Brain (organoid and tissue), 16 donors: ENCODE measurements at places on chromosomes 5 and 9.

DNA sequence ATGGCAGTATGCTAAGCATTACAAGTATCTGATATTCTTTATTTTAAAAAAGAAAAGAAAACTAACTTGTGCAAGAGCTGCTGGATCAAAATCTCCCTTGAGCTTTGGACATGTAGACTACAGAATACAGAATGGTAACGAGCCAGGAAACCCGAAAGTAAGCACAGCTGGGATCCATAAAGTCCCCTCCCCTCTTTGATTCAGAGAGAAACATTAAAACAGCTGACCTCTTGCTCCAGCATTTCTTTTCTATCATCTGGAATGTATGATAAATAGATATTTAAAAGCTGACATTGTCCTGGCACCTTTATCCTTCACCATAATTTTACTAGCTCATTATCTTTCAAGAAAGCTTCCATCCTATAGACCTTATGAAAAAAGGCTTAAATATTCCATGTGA is 28.2 kb upstream of the LPAR1 start:
- DNase-seq: no peak

DNA sequence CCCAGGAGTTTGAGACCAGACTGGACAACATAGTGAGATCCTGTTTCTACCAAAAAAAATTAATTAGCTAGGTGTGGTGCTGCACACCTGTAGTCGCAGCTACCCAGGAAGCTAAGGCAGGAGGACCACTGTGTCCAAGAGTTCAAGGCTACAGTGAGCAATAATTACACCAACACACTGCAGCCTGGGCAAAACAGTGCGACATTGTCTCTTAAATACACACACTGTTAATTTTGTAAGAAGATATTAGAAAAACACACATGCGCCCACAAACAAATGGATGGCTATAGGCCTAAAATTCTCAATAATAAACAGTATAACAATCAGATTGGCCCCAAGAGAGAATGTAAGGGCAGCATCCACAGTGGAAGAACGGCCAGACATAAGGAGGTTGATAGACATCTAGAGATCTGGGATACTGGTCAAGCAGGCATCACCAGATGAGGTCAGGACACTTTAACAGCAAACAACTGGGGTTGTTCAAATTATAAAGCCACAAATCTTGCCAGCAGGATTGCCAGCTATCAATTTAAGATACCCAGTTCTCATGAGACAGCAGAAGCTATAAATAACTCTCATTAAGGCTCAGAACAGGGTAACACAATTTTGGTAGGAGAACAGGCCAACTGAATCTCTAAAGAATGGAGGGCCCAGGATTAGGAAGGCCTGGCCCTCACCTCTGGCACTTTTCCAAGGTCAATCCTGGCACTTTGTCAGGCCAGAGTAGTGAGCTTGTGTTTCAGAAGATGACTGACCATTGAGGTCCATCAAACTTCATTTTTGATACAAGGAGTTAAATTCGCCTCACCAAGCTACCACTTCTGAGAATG is 29.5 kb downstream of the GOLPH3 start:
- no peak for DNase-seq

DNA sequence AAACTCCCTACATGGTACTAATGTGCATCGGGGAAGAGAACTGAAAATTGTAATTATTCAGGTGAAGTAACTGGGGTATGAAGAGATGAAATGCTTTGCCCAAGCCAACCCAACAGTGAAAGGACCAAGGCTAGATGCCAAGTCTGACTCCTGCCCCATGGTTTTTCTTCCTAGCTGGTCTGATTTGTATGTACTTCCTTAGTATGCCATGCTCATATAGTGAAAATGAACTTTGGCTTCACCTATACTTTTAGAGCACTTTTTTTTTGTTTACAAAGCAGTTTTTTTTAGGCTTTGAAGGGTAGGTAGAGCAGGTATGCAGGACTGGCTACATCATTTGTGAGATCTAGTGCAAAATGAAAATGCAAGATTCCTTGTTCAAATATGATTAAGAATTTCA is 359.4 kb upstream of the RIOK2 start:
- DNase-seq: no peak

GRCh38 chr9:32978051-32978450 is 23.4 kb downstream of the APTX start:
- DNase-seq: no peak

DNA sequence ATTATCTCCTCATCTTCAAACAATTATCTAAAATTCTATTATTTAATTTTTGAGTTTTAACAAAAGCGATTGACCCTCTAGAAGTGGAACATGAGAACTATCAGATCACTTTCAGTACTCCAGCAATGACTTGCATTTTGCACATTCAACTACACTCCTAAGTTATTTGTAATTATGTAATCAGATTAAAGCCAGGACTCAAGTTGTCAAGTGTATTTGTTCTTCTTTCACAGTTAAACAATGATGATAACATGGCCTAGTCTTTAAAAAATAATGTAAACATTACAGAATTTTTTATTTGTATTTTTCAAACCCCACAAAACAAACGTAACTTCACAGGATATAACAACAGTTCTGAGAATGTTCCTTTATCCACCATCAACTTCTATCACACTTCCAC is 2148.9 kb upstream of the ACO1 start:
- DNase-seq: no peak

GRCh38 chr5:130502702-130503101 is 598.4 kb downstream of the CHSY3 start:
- DNase-seq: no peak

DNA sequence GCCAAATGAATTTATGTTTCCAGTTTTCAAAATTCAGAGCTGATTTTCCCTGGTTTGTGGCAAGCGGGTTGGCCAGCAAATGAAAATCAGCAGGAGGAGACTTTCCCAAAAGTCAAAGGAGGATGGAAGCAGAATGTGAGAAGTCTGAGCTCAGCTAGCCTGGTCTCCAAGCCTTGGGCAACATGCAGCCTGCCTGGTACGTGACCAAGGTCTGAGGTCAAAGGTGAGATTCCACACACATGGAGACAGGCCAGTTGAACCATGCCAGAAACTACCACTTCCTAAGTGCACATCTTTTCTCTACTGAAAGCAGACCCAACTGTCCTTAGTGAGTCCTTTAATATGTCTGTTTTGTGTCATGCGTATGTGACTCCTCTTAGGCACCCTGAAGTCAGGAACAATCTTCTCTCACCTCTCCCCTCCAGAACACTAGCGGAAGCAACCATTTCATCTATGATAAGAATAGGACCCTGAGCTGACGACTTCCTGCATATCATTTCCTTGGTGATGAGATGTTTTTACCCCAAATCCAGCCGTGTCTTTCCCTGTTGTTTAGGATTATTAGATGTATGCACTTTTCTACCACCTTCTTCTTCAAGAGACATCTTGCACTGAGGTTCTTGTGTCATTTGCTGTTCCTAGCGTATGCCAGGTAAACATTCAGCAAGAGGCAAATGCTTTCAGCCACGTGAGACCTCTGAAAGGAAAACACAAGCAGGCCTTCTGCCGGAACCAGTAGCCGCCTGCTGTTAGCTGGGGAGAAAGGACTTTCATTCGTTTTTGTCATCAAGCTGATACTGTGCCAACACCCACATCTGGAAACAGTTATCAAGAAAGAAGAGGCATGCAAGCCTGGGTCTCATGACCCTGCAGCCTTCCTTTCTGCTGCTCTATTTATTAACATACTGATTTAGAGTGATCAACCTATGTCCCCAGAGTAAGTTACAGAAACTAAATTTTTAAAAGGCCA is 9.7 kb upstream of the TGFBI start:
- DNase-seq: no peak

DNA sequence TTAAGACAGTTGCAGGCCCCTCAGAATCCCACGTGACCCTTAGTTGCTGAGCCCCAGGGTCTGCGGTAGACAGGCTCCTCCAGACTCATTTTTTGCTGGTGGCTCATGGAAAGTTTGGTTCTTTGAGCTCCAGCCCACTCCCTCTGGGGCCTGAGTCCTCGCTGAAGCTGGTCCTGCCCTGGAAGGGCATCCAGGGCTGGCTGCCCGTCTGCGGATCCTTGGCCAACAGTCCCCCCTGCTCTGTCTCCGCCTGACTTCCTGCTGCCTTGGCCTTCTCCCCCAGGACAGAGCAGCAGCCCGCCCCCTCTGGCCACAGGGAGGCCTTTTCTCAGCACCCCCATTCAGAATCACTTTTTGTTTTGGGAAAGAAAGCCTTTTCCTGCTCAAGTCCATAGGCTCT is 24.4 kb downstream of the SLC6A7 start:
- DNase-seq: no peak

DNA sequence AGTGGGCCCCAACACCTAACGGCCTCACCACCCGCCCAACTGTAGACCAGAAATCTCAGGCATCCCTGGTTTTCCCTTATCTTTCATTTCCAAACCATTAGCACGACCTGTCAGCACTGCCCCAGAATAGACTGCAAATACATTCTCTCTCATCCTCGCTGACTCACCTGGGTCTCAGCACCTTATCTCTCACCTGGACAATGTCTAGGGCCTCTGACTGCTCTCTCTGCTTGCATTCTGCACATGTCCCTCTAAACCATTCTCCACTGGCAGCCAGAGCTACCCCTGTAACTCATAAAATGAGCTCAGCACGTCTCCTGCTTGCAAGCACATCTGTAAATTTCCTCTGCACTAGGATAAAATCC is 12.7 kb downstream of the CKMT2 start:
- DNase-seq: no peak

GRCh38 chr9:73437758-73438157 is 286.1 kb downstream of the ANXA1 start:
- no peak for DNase-seq

DNA sequence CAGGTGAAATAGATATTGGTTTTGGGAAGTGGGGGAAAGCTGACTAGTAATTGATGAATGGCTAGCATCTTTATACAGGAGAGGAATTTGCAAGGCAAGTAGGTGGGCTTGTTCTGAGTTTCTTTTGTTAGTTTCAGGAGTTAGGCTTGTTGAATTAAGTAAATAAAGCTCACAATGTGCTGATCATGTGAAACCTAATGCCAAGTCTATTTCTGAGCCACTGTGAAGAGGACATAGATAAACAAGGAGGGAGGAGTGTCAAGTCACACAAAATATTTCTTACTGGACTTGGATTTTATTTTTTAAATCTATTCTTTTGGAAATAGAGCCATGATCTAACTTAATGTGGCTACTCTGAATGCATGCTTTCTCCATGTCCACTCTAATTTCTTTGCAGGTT is 19.9 kb downstream of the GDA start:
- DNase-seq: no peak

- no peak for DNase-seq
These were observed 87.5 kb downstream of the SLIT3 start for GRCh38 chr5:169213479-169213878.
